Fibroblast of lung (primary cell): ENCODE measurements at places on chromosomes 4 and X. TPM values are rescaled to one million over a fixed set of nuclear protein-coding genes. Genes with fewer than 3 reads are reported as not detected.

Gene ZFP42
- 0.26 and 0.33 TPM in 2 replicates for total RNA-seq

Gene FSTL5
- total RNA-seq: 0.33 TPM in 1 of 2 replicates, not detected in the other

Gene AMOT
- 4.4 and 6.8 TPM in 2 replicates for total RNA-seq

Gene RHOH
- not detected in 2 replicates for total RNA-seq

Gene IBSP
- not detected in 2 replicates for total RNA-seq

Gene USP17L13
- total RNA-seq: not detected in 2 replicates

Gene USP26
- not detected in 2 replicates for total RNA-seq

DNA sequence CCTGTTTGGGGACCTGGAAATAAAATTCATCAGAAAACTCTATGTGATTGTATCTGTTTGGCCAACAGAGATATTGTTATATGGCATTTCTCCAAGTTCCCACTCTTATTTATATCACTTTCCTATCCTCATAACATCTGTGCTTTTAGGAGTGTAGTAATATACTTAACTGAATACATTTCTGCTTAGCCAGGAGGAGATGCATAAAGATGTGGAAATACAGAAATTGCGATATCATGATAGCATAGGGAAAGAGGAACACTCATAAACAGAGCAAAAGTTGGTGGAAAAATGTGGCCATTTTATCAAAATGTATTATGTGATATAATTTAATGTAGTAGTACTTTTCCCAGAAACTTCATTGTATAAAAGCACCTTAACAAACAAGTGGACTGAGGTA lies 46.1 kb upstream of the TSPAN7 start:
- no peak overlapping the region for H3K4me3 ChIP-seq
- no peaks in the 10 kb centered on the region for H3K36me3 ChIP-seq
- H3K4me1 ChIP-seq: no peaks in the 10 kb centered on the region
- DNase-seq: no peak

GRCh38 chr4:11497972-11498371 lies 69.3 kb upstream of the HS3ST1 start:
- H3K27ac ChIP-seq: no peak overlapping the region
- H3K36me3 ChIP-seq: no peaks in the 10 kb centered on the region
- DNase-seq: no peak

GRCh38 chr4:104365618-104366017 lies 129.1 kb downstream of the CXXC4 start:
- no peaks in the 10 kb centered on the region for H3K27me3 ChIP-seq

GRCh38 chr4:36432586-36432985 lies 151.2 kb downstream of the DTHD1 start:
- no peaks in the 10 kb centered on the region for H3K27me3 ChIP-seq
- no peak overlapping the region for H3K4me3 ChIP-seq
- no peak for DNase-seq
- H3K27ac ChIP-seq: no peak overlapping the region
- H3K4me1 ChIP-seq: no peaks in the 10 kb centered on the region

GRCh38 chr4:185205697-185206342 lies 2.0 kb upstream of the CFAP97 start:
- peaks cover 3% of the 10 kb centered on the region for H3K4me1 ChIP-seq
- no peaks in the 10 kb centered on the region for H3K27me3 ChIP-seq
- no peaks in the 10 kb centered on the region for H3K36me3 ChIP-seq
- DNase-seq: no peak

- H3K36me3 ChIP-seq: no peaks in the 10 kb centered on the region
- no peak overlapping the region for H3K4me3 ChIP-seq
- no peak for DNase-seq
- no peaks in the 10 kb centered on the region for H3K4me1 ChIP-seq
- no peak overlapping the region for H3K27ac ChIP-seq
Observed at GRCh38 chrX:119693996-119694451, 1.1 kb upstream of the SEPTIN6 start.

DNA sequence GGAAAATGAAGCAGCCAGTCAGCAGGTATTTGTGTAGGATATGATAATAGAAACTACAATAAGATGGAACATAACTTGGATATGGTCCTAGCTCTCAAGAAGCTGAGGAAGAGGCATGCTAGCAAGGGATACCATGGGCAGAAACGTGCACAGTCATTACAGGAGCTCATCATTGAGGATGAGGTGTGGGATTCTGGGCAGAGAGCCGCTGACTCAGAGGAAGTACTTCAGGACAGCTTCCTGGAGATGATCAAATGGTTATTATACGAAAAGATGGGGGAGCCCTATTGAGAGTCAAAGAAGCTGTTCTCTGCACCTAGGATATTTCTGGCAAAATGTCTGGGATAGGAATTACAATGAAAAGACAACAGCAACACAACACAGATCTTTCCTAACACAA lies 116.0 kb upstream of the PDE5A start:
- no peak for DNase-seq
- peaks cover 2% of the 10 kb centered on the region for H3K4me1 ChIP-seq
- H3K4me3 ChIP-seq: no peak overlapping the region
- H3K27ac ChIP-seq: no peak overlapping the region

DNA sequence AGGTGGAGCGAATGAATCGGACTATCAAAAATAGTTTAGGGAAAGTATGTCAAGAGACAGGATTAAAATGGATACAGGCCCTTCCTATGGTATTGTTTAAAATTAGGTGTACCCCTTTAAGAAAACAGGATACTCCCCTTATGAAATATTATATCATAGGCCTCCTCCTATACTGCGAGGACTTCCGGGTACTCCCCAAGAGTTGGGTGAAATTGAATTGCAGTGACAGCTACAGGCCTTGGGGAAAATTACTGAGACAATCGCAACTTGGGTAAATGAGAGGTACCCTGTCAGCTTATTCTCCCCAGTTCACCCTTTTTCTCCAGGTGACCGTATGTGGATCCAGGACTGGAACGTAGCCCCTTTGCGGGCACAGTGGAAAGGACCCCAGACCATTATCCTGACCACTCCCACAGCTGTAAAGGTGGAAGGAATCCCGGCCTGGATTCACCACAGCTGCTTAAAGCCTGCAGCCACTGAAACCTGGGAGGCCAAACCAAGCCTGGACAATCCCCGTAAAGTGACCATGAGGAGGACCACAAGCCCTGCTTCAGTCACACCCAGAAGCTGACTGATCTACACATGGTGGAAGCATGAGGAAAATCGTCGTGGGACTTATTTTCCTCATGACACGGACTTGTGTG lies 1138.1 kb downstream of the ARAP2 start:
- H3K27me3 ChIP-seq: no peaks in the 10 kb centered on the region
- DNase-seq: no peak
- no peaks in the 10 kb centered on the region for H3K36me3 ChIP-seq
- no peak overlapping the region for H3K27ac ChIP-seq
- no peaks in the 10 kb centered on the region for H3K4me1 ChIP-seq

DNA sequence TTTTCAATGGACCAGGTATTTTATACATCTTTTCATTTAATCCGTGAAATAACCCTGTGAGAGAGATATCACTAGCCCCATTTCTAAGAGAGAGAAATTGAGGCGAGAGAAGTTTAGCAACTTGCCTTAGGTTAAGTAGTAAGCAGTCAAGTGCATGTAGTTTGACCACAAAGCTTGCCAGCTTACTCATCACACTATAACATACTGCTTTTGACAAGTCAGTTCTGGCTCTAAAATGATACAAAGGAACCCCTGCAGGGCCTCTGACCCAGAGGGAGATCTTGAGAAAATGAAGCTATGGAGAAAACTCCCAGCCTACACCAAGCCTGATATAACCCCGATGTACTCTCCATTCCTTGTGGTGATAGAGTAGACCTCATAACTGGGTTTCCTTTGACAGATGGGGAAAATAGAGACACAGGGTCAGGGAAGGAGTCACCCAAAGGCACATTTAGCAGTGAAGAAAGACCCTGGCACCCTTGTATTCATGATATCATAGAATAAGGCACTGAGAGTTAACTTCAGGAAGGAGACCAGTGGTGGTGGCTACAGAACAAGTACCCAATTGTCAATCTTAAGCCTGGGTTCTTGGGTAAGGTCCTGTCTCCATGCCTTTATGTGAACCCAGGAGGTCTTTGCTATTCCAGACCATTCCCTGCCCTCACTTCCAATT lies 60.2 kb upstream of the MSN start:
- no peaks in the 10 kb centered on the region for H3K27me3 ChIP-seq
- no peak overlapping the region for H3K4me3 ChIP-seq
- no peak overlapping the region for H3K27ac ChIP-seq
- no peaks in the 10 kb centered on the region for H3K4me1 ChIP-seq
- no peaks in the 10 kb centered on the region for H3K36me3 ChIP-seq

DNA sequence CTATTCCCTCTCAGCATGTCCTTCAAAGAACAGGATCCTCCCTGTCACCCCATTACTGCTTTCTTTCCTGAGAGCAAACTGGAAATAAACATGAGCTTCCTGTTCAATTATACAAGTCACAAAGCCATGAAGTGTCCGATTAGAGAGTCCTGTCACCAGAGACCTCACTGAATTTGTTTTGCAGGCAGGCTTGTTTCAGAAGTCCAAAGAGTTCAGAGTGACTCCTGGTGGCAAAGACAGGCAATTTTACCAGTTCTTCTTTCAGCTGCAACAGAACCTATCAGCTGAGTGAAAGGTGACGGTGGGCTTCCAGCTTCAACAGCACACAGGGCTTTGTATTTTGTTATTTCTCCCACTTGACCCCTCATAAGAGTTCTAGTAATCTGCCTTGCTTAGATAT lies 6.4 kb downstream of the ELK1 start:
- peak; percentile 21 for DNase-seq
- no peak overlapping the region for H3K27ac ChIP-seq
- H3K36me3 ChIP-seq: peaks cover 6% of the 10 kb centered on the region
- no peaks in the 10 kb centered on the region for H3K27me3 ChIP-seq

GRCh38 chrX:14228611-14229010 lies 198.9 kb upstream of the GEMIN8 start:
- no peaks in the 10 kb centered on the region for H3K27me3 ChIP-seq
- no peak overlapping the region for H3K4me3 ChIP-seq
- peak; percentile 0 for DNase-seq
- no peaks in the 10 kb centered on the region for H3K4me1 ChIP-seq
- H3K27ac ChIP-seq: no peak overlapping the region
- no peaks in the 10 kb centered on the region for H3K36me3 ChIP-seq

GRCh38 chr4:55158957-55159356 lies 33.6 kb upstream of the KDR start:
- H3K4me1 ChIP-seq: peaks cover 3% of the 10 kb centered on the region
- DNase-seq: no peak
- no peaks in the 10 kb centered on the region for H3K36me3 ChIP-seq
- no peak overlapping the region for H3K4me3 ChIP-seq

GRCh38 chr4:74096265-74096980 lies 2.6 kb downstream of the CXCL2 start:
- no peak overlapping the region for H3K4me3 ChIP-seq
- H3K4me1 ChIP-seq: peaks cover 2% of the 10 kb centered on the region
- H3K27me3 ChIP-seq: no peaks in the 10 kb centered on the region
- H3K27ac ChIP-seq: no peak overlapping the region
- peak; percentile 30 for DNase-seq

DNA sequence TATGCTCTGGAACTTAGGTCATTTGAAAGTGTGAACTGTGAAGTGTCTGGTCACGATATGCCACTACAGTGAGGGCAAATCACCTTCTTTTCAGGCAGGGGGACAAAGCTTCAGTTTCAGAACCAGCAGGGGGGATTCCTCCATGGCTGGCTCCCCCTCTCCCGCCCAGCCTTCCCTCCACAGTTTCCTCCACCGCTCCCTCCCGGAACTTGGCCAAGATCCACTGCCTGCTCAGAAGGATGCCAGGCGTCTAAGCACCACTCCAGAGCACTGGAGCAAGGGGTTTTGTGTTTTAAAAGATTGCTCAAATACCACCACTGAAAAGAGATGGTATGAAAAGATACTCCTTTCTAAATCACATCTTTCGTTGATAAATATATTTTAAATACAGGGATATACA lies 126.9 kb downstream of the ELOVL6 start:
- no peaks in the 10 kb centered on the region for H3K36me3 ChIP-seq
- H3K4me3 ChIP-seq: no peak overlapping the region
- H3K27me3 ChIP-seq: no peaks in the 10 kb centered on the region
- no peaks in the 10 kb centered on the region for H3K4me1 ChIP-seq
- no peak overlapping the region for H3K27ac ChIP-seq
- DNase-seq: no peak

DNA sequence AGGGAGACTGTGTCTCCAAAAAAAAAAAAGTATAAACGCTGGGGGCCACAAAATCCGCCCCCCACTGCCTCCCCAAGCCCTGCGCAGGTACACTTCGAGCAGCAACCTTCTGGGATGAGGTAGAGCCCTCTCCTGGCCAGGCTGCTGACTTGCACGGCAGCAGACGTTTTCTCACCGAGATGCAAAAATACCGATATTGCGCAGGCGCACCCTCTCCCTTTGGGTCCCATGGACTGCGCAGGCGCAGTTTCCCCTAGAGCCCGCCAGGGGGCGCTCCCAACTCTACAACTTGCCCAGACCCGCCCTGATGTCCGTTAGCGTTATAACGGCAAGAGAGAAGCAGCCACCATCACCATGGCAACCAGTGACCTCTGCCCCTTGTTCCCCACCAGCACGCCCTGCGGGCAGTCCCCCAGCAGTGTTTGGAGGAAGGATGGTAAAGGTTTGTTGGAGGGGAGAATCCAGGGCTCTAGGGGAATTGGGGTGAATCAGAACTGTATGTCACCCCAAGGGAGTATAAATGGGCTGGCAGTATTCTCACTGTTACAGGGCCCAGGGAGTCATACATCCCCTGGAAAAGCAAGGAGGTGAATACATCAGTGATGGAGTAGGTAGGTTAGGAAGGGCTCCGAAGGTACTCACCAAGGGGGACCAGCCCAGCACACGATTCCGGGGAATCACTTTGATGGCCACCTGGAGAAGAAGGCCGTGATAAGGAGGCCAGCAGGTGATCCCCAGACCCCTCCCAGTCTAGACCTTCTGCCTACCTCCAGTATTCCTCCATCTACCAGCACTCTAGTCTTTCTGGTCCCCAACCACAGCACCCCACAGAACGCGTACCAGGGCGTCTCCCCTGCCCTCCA lies 1.5 kb downstream of the PIM2 start:
- DNase-seq: peak; percentile 89
- no peaks in the 10 kb centered on the region for H3K27me3 ChIP-seq
- H3K4me1 ChIP-seq: no peaks in the 10 kb centered on the region
- H3K4me3 ChIP-seq: no peak overlapping the region
- peak overlapping the region; percentile 43 for H3K27ac ChIP-seq

DNA sequence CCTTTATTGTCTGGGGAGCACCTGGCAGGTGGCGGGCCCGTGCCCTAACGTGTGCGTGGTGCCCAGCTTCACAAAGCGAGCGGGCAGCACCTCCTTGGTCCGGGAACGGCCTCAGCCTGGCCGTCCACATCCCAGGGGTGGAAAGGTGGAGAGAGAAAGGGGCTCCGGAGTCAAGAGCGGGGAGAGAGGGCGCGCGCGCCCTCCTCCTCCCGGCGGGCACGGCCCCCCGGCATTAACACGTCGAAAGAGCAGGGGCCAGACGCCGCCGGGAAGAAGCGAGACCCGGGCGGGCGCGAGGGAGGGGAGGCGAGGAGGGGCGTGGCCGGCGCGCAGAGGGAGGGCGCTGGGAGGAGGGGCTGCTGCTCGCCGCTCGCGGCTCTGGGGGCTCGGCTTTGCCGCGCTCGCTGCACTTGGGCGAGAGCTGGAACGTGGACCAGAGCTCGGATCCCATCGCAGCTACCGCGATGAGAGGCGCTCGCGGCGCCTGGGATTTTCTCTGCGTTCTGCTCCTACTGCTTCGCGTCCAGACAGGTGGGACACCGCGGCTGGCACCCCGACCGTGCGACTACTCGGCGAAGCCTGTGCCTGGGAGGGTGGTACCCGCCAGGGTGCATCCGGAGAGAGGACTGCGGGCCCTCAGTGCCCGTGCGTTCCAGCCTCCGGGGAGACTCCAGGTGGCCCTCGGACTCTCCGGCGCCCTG lies at the start of gene KIT:
TSS of gene KIT (plus strand) at position 407 of the 701 bp plus-strand sequence. CDS start at position 465, 58 bp downstream.
- DNase-seq: peak; percentile 17
- peaks cover 18% of the 10 kb centered on the region for H3K4me1 ChIP-seq
- H3K4me3 ChIP-seq: peak within 1 kb of the TSS; percentile 47
- peaks cover 15% of the 10 kb centered on the region for H3K27me3 ChIP-seq

GRCh38 chr4:151967074-151967473 lies 206.3 kb upstream of the GATB start:
- H3K4me1 ChIP-seq: no peaks in the 10 kb centered on the region
- no peak overlapping the region for H3K4me3 ChIP-seq
- peaks cover 2% of the 10 kb centered on the region for H3K27me3 ChIP-seq
- H3K27ac ChIP-seq: no peak overlapping the region
